ENCODE measurements at places on chromosomes 3 and 15.

- DNase-seq = no peak
Measured at GRCh38 chr15:27592036-27592760, 506.9 kb downstream of the OCA2 start.

GRCh38 chr15:63860155-63860554 is 26.4 kb upstream of the HERC1 start:
- peak; percentile 43 for DNase-seq

DNA sequence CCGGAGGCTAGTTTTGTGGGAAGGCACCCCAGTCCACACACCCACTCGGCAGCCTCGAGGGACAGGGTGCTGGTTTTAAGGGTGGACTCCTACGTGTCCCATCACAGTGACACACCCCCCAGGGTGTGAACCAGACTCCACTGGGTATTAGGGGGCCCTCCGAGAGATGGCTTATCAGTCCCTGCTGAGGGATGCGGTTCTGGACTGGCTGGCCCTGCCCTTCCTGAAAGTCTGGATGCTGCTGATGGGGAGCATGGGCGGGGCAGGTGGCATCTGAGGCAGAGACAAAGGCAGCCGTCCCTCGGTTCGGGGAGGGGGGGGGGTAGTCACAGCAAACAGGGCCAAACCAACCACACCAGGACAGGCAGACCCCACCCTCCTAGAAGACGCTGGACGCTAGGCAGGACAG is 939 bp upstream of the ULK3 start:
- no peak for DNase-seq

DNA sequence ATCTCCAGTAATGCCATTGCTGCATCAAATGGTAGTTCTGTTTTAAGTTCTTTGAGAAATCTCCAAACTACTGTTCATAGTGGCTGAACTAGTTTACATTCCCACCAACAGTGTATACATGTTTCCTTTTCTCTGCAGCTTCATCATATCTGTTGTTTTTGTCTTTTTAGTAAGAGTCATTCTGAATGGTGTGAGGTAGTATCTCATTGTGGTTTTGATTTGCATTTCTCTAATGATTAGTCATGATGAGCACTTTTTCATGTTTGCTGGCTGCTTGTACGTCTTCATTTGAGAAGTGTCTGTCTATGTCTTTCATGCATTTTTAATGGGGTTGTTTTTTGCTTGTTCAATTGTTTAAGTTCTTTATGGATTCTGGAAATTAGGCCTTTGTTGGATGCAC is 10.2 kb upstream of the GCSAM start:
- DNase-seq = no peak

DNA sequence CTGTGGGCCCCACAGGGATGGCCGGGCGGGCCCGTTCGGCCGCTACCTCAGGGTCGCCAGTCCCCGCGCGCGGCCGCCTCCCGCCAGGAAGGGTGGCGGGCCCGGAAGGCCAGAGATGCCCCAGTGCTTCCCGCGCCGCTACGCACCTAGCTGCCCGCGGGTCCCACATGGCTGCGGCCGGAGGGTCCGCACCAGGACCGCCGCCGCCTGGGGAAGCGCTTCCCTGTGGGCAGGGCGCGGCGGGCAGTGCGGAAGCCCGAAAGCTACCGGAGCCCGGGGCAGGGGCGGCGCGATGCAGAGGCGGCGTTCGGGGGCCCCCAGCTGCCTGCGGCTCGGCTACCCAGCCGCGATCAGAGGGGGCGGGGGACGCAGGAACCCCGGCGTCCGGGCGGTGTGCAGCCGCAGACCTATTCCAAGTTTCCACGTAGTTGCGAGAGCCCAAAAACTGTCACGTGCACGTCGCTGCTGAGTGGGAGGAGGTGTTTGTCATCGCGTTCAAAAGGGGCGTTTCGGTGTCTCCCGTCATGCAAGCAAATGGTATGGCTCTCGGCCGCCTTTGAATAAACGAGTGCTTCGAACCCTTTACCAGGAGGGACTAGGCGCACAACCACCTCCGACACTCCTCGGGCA is at the start of gene TRANK1:
TSS of gene TRANK1 (minus strand) at position 414 of the 630 bp plus-strand sequence. CDS start at position 169, 245 bp downstream.
- DNase-seq = peak; percentile 61

- peak; percentile 11 for DNase-seq
Measured at GRCh38 chr3:126474498-126475412, 936 bp downstream of the ZXDC start.

DNA sequence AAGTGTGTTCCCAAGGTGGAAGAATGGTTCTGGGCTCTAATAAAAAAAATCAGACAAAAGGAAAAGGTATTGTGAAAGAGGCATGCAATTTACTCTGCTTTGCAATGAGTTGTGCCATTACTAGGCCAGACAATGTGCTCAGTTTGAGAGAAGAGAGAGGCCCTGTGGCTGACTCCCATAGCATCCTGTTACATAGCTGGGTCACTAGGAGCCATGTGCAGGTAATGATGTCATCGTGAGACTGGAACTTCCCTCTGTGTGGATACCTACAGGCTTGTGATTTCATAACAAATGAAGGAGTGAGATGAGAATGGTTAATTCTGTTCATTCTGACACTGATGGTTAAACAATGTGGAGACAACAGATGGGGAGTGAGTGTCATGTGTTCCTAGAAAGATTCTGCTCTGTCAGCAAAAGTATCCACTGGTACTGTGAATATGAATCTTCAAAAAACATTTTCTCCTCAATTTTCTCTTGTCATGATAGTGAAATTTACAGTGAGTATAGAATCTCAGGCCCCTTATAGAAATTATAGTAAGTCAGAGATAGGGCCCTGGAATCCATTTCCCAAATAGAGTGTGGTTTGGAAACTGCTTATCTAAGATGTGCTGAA is 648.7 kb upstream of the DPPA4 start:
- DNase-seq = no peak

DNA sequence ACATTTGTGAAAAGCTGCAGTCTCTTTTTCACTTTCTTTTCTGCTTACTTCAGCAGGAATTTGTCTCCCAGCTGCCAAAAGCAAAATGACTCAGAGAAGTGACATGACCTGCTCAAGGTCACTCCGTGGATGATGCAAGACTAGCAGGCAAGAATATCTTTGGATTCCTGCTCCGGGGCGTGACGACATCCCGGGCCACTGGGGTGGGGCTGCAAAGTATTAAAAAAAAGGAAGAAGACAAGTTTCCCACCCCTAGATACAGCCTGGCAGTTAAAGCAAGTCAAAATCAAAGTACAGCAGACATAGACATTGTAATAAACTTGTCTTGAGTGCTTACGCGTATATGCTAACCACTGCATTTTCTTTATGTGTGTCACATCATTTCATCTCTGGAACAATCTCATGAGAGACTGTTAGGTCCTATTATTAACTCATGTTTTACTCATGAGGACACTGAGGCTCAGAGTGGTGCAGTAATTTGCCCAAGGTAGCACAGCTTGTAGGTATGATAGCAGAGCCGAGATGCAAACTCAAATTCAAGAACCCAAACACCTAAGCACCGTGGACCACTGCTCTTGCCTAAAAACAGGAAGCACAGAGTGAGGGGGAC is 485.2 kb upstream of the PROK2 start:
- DNase-seq = no peak

- DNase-seq = no peak
Measured at GRCh38 chr3:150299201-150299600, 108.9 kb upstream of the TSC22D2 start.

DNA sequence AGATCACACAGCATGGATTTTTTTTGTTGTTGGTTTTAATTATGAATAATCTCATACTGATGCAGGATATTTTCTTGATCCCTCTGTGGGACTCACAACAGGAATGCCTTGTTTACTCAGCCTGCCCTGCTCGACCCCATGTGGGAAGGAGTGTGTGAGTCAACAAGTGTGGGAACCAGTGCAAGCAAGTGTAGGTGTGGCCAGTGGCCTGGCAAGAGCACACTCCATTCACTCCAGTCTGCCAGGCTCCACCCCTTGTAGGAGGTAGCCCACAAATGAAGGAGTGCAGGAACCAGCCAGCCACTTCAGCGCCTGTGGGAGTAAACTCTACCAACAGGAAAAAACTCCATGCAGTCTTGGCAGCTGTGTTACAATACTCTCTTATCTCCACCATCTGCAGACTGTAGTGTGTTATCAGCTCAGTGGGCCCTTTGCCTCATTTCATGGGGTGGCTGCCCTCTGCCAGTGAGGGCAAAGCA is 393.6 kb downstream of the OTOL1 start:
- DNase-seq = no peak

DNA sequence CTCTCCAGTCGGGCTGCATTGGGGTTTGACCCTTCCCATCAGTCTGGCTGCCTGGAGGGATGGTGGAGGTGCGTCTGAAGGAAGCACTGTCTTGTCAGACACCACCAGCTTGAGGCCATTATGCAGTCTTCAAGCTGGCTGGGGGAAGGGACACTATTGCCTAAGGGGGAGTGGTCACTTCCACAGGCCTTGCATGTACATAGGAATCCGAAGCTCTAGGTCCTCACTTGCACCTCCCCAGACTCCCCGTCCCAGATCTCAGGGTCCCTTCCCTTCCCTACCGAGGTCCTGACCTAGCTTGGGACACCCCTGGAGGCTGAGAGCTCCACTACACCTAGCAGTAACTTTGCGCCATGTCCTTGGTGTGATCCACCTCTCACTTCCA is 48.6 kb upstream of the KLF13 start:
- no peak for DNase-seq

GRCh38 chr3:195916991-195917390 is 8.6 kb upstream of the TNK2 start:
- DNase-seq = no peak

Measured in activated T-cell treated with anti-CD3 and anti-CD28 coated beads for 1 hour (primary cell).